ENCODE measurements at places on chromosomes 2 and 18.

DNA sequence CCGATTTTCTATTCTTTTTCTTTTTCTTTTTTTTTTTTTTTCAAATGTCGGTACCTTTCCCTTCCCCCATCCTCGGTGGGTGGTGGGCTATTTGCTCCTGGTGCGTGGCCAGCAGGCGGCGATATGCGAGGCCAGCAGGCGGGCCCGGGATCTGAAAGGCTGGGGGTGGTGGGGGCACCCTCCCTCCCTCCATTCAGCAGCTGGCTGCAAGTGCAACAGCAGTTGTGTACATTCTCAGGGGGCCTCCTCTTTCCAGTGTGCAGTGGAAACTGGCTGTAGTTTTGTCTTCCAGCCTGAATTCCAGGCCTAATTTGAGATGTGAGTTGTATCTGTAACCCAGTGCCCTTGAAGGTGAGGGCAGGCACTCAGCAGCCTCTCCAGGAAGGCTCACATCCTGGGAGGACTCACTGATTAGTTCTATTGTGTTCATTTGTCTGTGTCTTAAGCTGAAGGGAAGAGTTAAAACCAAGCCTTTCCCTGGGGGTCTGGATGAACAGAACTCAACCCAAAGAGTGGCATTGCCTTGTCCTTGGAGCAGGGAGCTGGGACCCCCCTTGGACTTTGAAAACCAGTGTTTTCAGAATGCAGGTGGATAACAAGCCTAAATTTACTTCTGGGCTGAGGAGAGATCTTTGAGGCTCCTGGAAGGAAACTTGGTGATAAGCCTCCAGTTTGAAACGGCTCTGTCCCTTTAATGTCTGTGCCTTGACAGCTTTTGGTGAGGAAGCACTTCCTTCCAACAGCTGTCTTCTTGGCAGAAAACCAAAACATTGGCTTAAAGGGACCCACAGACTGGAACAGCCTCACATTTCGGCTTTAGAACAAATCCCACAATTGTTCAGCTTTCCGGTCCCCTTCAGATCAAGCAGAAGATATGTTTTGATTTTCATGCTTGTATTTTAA is 3.3 kb downstream of the MYCN start:
- no peak for DNase-seq

- no peak for DNase-seq
These were observed 40.1 kb downstream of the RASGRP3 start for GRCh38 chr2:33516456-33516995.

DNA sequence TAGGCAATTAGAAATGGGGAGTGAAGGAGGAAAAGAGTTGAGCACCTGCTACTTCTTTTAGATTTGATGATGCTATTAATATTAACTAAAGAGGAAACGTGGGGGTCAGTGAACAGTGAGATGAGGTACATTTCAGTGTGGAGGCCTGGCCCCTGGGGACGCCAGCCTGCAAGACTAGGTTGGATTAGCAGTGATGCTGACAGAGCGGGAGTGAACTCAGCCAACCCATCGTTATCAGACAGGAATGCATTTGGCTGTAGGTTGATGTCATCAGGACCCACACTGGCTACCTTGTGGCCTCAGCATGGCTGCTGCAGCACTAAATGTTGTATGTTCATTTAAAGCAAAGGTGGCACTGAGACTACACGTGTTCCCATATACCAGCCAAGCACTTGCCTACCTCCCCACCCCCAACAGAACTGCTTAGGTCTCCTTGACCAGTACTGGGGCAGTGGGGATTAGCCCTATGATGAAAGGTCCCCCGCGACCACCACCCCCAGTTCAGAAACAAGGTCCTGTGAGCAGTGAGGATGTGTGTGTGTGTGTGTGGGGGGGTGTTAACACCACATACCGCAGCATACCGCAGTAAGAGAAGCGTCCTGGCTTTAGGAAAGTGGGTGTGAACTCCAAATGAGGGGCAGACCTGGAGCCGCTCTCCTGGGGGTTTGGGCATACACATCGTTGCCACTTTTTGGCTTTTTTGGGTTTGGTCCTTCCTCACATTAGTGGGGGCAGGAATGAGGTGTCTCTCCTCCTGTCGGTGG is 26.0 kb downstream of the DGKD start:
- DNase-seq, result no peak

DNA sequence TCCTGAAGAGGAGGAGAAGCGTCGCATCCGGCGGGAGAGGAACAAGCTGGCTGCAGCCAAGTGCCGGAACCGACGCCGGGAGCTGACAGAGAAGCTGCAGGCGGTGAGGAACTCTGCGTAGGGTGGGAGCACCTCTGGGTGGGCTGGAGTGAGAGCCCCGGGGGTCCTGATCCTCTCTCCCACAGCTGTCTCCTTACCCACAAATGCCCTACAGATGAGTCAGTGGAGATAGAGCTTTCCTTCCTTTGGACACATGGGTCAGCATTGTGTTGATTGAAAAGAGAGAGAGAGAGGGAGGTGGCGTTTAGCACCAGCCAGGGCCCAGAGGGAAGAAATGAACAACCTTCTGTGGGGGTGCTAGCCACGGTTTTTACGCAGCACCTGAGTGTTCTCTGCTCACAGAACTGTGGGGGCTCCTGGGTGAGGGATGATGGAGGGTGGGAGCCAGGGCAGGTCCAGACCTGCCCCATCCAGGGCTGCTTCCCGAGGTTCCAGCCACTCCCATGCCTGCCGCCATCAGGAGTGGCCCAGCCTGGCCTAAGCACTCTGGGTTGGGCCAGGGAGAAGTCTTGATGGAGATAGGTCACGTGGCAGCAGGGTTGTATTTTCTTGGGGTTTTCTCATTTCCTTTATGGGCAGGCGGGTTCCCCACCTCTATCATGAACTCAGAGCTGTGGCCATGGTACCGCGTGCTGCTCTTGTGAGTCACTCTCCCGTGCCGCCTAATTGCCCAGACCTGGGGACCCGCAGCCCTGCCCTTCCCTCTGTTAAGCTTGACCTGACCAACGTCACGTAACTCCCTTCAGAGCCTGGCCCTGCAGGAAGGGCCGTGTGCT is 16.3 kb downstream of the FOSL2 start:
- no peak for DNase-seq

DNA sequence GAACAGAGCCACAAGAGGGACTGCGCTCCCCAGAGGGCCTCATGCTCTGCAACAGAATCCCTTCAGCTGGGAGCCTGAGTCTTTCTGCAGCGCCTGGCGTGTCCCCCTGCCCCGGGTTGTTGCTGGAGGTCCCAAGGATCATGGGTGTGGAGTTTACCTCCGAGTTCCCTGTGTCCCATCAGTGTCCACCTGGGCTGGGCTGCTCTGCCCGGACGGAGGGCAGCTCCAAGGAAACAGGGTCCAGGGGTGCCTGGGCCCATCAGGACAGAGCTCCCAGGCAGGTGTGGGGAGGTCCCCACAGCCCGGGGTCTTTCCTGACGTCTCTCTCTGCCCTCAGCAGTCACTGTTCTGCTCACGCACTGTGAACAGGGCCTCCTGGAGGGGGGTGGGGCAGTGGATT is 63.5 kb downstream of the EMILIN2 start:
- no peak for DNase-seq

DNA sequence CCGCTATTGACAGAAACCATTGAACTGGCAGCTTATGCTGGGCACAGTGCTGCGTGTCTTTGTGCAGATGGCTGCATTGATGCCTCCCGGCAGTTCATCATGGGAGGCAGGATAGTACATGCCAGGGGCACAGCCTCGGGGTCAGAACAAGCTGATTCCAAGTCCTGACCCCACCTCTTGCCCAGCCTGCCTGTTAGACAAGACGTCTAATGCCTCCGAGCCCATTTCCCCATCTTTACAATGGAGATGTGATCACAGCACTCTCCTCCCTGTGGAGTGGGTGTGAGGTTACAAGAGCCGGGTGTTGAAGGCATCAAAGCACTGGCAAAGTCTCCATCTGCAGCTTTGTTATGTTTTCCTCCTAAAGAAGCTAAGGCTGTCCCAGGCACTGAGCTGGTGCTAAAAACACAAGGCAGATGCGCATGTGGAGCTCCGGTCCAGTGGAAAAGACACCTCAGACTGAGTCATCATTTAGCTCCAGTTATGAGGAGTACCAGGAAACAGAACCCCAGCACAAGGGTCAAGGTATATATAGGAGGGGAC is 125.7 kb upstream of the EPAS1 start:
- no peak for DNase-seq

GRCh38 chr18:62572456-62572855 is 49.6 kb downstream of the ZCCHC2 start:
- no peak for DNase-seq

GRCh38 chr2:84832772-84833461 is 48.0 kb downstream of the TRABD2A start:
- DNase-seq, result peak; percentile 65

GRCh38 chr2:195498176-195498575 is 158.8 kb upstream of the SLC39A10 start:
- peak; percentile 7 for DNase-seq

DNA sequence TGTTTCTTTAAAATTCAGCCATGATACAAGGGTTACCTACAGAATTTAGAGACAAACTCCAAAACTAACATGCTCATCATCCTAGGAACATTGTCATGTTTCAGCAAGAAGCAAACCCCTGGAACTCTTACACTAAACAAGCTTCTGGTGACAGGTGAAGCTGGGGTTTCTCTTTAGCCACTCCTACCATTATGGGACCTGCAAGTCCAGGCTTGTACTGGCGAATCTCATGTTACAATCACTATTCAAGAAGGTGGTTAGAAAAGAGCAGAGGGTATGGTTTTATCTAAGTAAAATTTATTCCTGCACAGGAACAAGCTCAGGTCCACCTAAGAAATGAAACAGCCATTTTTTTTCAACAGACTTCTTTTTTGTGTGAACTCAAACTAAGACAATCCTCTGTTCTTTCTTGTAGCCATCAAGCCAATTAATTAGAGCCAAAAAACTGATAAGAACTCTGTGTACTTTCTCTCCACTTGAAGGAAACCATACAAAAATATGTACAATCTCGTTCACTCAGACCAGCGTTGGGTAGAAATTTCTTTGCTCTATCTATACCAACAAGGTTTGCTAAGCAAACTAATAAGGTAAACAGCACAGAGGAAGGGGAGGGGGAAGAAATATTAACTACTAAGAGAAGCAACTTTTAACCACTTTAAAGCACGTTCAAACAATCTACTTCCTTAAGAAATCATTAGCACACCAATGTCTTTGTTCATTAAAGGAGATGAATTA is 63.3 kb upstream of the NEDD4L start:
- no peak for DNase-seq

GRCh38 chr2:111134055-111134454 is 13.3 kb downstream of the BCL2L11 start:
- no peak for DNase-seq

GRCh38 chr18:58527285-58527951 is 101.5 kb downstream of the ALPK2 start:
- DNase-seq, result no peak

- no peak for DNase-seq
These were observed 12.2 kb downstream of the STK25 start for GRCh38 chr2:241496003-241496707.

GRCh38 chr18:12478269-12479047 is 70.7 kb downstream of the PRELID3A start:
- DNase-seq, result no peak

DNA sequence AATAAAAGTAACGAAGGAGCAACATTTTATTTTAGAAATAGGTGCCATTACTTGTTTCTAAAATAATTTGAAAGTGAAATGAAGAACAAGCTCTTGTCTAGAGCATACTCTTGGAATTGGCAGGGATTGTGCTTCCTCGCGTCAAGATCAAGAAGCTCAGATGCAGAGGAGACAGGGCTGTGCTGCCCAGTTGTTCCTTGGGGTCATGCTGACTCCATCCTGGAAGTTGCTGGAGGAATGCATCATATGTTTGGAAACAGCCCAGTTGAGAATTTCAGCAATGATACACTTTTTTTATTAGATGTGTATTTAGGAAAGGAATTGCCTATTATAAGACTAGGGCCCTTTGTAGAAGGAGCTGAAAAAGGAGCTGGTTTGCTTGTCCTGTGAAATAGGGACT is 17.2 kb downstream of the LTBP1 start:
- DNase-seq, result no peak

GRCh38 chr18:50696436-50696835 is 123.4 kb downstream of the MRO start:
- no peak for DNase-seq

- no peak for DNase-seq
These were observed 3.7 kb upstream of the ACKR3 start for GRCh38 chr2:236565879-236566402.

DNA sequence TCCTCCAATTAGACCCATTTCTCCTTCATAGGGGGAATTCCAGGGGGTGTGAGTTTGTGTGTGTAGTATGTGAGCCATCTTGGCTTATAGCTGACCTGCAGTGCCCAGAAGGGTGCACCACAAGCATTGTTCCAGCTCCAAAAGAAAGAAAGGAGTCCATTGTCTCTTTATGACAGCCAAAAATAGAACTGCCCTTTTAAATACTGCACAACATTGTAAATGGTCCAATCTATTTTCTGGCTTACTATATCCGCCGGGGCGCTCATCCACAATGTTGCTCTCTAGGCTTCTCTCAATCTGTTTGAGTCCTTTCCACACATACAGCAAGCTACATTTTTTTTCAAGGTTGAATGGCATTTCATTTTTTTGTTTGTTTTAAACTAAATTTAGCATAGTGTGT is 517.5 kb downstream of the STK39 start:
- DNase-seq, result no peak

GRCh38 chr2:113091231-113091896 is 23.6 kb downstream of the IL1F10 start:
- DNase-seq, result no peak

GRCh38 chr2:160940271-160940670 is 220.0 kb upstream of the TANK start:
- DNase-seq, result no peak

GRCh38 chr2:29130295-29130694 is 15.1 kb downstream of the CLIP4 start:
- DNase-seq, result peak; percentile 15

DNA sequence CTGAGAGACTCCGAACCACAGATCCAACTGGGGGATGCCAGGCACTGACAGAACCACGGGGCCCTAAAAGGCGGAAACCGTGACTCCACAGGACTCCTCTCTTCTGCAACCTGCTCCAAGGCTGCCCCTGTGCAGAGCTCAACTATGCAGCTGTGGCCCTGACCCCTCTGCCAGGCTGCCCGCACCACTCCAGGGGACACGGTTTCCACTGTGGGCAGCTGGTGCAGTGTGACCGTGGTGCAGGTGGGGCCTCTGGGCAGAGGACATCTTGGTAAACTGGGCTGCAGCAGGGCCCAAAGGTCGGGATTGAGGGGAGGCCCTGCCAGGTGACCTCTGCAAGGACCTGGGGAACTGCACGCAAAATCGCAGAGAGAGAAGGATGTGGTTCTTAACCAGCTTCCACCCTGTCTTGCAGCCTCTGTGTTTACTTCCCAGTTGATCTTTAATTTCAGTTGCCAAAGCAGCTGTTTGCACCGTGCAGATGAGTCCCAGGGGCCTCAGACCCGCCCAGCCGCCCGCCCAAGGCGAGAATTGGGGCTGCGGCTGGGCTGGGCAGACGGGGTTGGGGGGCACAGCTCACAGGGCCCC is 104.6 kb upstream of the CTDP1 start:
- no peak for DNase-seq

DNA sequence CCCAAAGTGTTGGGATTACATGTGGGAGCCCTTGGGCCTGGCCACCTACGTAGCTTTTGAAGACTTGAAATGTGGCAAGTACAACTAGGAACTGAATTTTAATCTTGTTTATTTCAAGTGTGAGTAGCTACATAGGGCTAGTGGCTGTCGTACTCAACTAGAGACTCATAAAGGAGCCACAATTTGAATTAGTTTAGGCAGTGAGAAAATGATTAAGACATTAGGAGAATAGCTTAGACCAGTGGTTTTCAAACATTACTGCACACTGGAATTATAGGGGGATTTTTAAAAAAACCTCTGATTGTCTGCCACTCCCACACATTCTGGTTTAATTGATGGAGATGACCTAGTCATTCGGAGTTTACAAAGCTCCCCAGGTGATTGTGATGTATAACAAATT is 127.1 kb downstream of the FMNL2 start:
- DNase-seq, result no peak

GRCh38 chr2:48587560-48587959 is 30.1 kb upstream of the GTF2A1L start:
- no peak for DNase-seq

Measured in AML-193 (cell line).